HepG2 (cell line): ENCODE measurements at places on chromosomes 11 and 22. TPM values are rescaled to one million over a fixed set of nuclear protein-coding genes. Genes with fewer than 3 reads are reported as not detected.

- no peak for DNase-seq
Observed at GRCh38 chr22:40193429-40194421, 16.0 kb downstream of the TNRC6B start.

Gene SYCE3
- not detected in 2 replicates for total RNA-seq

- no peak for DNase-seq
Observed at GRCh38 chr11:70314730-70315129, 44.2 kb downstream of the PPFIA1 start.

DNA sequence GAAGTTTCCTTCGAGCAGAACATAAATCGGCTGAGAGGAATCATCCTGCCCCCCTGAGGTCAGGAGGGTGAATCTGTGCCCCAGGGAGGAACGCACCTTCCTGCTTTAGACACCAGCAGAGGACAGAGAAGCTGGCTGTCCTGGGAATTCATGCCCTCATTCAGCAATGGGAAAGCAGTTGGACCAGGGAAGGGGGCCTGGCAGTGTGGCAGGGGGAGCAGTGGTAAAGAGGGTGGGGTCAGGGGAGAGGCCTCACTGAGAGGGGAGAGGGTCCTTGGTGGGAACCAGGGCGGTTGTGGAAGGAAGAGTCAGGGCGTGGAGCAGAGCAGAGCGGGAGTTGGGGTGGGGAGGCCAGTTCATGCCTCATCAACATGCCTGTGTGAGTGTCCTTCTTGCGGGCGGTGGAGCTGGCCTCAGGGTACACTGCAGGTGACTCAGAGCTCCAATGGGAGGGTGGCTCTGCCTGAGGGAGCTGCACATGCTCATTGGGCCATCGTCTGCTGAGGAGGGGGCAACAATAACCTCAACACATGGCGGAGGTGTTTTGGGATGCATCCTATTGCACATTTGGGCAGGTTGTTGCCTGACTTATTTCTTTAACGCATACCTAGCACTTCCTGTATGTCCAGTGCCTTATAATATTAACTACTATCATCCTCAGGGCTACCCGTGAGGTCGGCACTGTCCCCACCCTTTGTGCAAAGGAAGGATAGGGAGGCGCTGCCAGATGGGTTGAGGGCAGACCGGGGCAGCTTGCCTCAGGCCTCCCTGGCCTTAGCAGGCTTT lies 23.2 kb downstream of the MED15 start:
- DNase-seq: no peak

Gene SPINDOC
- 23.6 and 29.9 TPM in 2 replicates for total RNA-seq

GRCh38 chr22:46381142-46381541 lies 45.6 kb downstream of the TRMU start:
- no peak for DNase-seq
